ENCODE measurements at places on chromosomes 16 and 17.

DNA sequence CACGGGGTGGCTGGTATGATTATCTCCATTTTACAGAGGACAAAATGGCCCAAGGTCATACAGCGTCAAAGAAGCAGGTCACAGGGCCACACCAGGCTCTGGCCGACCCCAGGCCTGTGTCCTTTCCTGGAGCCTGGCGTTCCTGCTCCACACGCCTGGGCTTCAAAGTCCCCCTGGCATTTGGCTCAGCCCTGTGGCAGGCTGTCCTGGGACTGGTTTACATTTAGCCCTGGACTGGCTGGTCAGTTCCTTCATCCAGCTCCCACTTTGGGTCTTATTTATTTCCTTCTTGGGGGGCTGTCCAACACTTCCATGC, 15.3 kb downstream of the TBX2 start:
- H3K36me3 ChIP-seq, result no peaks in the 10 kb centered on the region
- H3K4me3 ChIP-seq, result no peak overlapping the region
- no peak overlapping the region for H3K27ac ChIP-seq
- DNase-seq, result no peak
- H3K27me3 ChIP-seq, result no peaks in the 10 kb centered on the region

GRCh38 chr17:78344666-78345065, 15.2 kb downstream of the SOCS3 start:
- no peaks in the 10 kb centered on the region for H3K27me3 ChIP-seq
- H3K4me3 ChIP-seq, result no peak overlapping the region
- no peak for DNase-seq
- no peak overlapping the region for H3K27ac ChIP-seq

DNA sequence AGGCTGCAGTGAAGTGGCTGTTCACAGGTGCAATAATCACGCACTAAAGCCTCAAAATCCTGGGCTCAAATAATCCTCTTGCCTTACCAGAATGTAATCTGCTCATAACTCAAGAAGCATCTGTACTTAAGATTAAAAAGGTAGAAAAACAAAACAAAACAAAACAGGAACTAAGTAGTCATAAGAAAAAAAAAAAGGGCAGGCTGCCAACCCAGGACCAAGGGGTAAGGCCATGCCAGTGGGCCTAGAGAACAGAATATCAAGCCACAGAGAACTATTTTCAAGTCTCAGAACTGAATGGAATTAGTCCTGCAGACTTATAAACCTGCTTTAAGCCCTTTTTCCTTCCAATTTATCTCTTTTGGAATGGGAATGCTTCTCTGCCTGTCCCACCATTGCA, 64.8 kb upstream of the TBC1D3K start:
- H3K4me3 ChIP-seq, result no peak overlapping the region
- H3K27me3 ChIP-seq, result no peaks in the 10 kb centered on the region
- no peaks in the 10 kb centered on the region for H3K36me3 ChIP-seq
- H3K27ac ChIP-seq, result no peak overlapping the region

GRCh38 chr17:4827399-4827798, 5.7 kb upstream of the MINK1 start:
- H3K36me3 ChIP-seq, result no peaks in the 10 kb centered on the region
- H3K27ac ChIP-seq, result no peak overlapping the region
- no peak for DNase-seq
- no peaks in the 10 kb centered on the region for H3K27me3 ChIP-seq
- H3K4me1 ChIP-seq, result no peaks in the 10 kb centered on the region
- no peak overlapping the region for H3K4me3 ChIP-seq
